ENCODE measurements at places on chromosomes 2 and 18. TPM values are rescaled to one million over a fixed set of nuclear protein-coding genes. Genes with fewer than 3 reads are reported as not detected.

The PUM2 gene
- total RNA-seq = 52.9 TPM

The IL36G gene
- total RNA-seq = not detected

The PJVK gene
- 1.5 TPM for total RNA-seq

The MZT2A gene
- 203 TPM for total RNA-seq

The GALR1 gene
- not detected for total RNA-seq

The STK17B gene
- total RNA-seq = 11.0 TPM

The CRYGA gene
- not detected for total RNA-seq

All from A549 treated with Hydrocortisone at 1 μM for 4 hours (cell line).